Activated T-cell treated with anti-CD3 and anti-CD28 coated beads, Interleukin-2, amount 50 U/mL, for 48 hours (primary cell): ENCODE measurements at places on chromosomes 1 and 21.

DNA sequence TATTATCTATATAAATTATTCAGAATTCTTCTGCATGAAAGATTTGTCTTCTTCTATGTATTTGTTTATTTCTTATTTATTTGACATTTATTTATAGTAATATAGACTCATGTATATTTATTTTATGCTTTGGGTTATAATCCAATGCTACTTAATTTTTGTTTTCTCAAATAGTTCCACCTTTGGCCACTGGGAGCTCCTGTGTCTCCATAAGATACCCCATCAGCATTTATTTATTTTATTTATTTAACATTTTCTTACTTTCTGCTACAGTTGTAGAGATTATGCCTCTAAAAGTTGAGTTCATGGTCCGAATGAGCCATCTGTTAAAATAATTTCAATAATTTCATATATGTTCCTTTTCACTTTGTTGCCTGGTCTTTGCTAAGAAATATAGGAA, 289.4 kb downstream of the ADGRL2 start:
- no peak for DNase-seq

- DNase-seq: no peak
Measured at GRCh38 chr1:77929806-77930205, 41.4 kb downstream of the NEXN start.

- DNase-seq: no peak
Measured at GRCh38 chr1:12539320-12539704, 78.7 kb downstream of the DHRS3 start.

DNA sequence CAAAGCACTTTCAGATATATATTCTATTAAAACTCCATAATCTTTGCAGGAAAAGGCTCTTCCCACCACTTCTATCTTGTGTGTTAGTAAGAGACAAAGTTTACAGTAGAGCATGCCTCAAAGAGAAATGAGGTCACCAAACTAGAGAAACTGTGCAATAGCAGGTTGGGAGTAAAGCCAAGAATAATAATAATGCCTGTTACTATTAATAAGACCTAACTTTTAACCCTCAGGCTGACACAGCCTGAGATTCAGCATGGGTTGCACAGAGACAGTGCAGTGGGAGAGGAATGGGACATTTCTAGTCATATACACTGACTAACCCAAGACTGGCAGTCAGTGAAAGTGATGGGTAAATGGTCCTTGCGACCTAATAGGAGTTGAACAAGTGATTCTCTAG, 320.2 kb upstream of the NFIA start:
- DNase-seq: no peak

DNA sequence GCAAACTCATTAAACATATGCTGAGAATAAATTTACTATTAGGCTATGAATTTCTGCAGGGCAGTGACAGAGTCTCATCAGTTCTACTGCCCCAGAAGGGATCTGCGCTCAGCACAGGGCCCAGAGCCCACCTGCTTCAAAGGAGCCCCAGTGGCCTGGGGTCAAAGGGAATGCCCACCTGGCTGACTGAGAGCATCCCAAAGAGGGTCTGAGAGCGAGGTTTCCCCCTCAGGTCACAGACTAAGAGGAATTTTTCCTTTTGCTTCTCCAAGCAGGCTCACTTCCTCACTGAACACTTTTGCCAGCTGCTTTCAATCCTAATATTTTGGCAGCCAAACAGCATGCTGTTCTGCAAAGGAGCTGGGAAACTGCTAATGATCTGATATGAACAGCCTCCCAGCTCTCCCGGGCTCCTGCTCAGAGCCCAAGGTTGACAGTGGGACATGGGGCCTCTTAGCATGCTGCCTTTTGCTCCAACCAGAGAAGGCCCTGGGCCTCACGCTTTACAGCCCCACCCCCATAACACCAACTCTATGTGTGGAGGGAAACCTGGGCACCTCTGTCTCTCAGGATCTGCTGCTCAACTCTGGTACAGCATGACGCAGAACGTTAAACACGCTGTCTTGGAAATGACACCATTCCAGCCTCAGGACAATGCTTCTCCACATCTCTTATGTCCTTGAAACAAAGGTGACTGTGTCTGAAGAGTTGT, 70.7 kb upstream of the SYT6 start:
- DNase-seq: no peak

- DNase-seq: no peak
Measured at GRCh38 chr21:27171707-27172106, 204.8 kb upstream of the ADAMTS5 start.

- no peak for DNase-seq
Measured at GRCh38 chr1:109730666-109731065, 10.2 kb downstream of the GSTM3 start.
